ENCODE measurements at places on chromosomes 5 and 9.

- DNase-seq, result peak; percentile 45
Measured at GRCh38 chr5:79151942-79152671, 40.5 kb downstream of the BHMT start.

GRCh38 chr5:118952992-118953651, 35.2 kb downstream of the DTWD2 start:
- no peak for DNase-seq

GRCh38 chr9:70510157-70510770, 95.8 kb upstream of the KLF9 start:
- no peak for DNase-seq

GRCh38 chr5:150622157-150622556, 18.3 kb upstream of the SYNPO start:
- no peak for DNase-seq

- peak; percentile 81 for DNase-seq
Measured at GRCh38 chr5:67983251-67984110, 232.1 kb upstream of the PIK3R1 start.

DNA sequence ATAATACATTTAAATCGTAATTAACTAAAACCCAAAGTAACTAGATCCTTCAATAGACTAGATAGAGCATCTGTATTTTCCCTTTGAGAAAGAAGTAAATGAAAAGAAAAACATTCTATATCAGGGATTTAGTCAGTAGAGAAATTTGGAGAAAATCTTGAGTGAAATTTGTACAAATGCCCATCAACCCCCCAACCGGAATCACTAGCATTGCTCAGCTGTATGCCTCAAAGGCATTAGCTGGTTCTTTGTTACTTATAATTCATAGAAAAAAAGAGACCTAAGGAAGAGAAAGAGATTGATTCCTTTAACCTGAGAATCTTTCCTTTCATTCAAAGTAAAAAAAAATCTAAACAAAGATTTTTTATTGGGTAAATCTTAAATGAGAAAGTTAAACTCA, 659 bp downstream of the OMD start:
- no peak for DNase-seq

DNA sequence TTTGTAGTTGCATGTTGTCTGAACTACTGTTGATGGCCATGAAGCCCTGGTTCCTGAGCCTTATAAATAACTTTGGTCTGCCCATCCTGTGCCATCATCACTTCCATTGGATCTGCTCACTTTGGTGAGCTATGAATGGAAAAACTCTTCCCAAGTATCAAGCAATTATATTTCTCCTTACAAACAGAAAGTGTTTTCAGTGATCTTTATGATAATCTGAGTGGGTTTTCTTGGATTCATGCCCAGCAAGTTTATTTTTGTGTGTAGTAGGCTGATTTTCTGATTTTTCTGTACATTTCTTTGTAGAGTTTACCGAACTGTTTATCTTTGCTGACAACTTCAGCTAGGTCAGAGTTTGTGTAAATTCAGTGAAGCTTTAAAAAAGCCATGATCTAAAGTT, 31.0 kb downstream of the CAMK4 start:
- DNase-seq, result no peak

DNA sequence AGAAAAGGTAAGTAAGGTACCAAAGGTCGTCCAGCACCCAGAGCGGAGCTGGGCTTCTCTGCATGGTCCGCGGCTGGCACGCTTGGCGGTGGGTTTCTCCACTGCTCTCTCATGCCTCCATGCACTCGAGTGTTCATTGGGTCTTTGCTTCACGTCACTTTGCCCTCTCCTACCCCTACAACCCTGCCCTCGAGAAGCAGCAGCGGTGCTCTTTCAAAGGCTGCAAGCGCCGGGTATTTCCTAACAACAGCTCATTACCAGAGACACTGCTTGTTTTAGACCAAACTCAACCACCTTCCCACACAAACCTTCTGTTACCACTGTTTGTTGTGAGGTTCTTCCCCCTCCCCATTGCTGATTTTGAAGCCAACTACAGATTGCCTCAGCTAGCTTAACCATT, 21.5 kb upstream of the ZBTB34 start:
- no peak for DNase-seq

DNA sequence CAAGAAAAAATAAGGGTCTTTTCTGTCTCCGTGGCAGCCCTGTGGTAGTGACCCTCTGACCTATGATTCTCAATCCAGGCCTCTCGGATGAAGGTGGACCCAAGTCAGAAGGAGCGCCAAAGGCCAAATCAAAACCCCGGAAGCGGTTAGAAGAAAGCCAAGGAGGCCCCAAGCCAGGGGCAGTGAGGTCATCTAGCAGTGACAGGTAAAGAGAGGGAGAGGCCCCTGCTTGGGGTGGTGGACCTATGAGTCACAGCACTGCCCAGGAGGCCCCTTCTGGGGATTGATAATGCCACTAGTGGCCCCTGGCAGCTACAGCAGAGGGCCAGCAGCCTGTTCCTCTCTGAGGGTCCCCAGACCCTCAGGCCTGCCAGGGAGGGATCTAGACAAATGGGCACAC, 6.4 kb upstream of the SLC2A8 start:
- no peak for DNase-seq

- DNase-seq, result no peak
Measured at GRCh38 chr9:135505406-135506187, 5.1 kb downstream of the MRPS2 start.

DNA sequence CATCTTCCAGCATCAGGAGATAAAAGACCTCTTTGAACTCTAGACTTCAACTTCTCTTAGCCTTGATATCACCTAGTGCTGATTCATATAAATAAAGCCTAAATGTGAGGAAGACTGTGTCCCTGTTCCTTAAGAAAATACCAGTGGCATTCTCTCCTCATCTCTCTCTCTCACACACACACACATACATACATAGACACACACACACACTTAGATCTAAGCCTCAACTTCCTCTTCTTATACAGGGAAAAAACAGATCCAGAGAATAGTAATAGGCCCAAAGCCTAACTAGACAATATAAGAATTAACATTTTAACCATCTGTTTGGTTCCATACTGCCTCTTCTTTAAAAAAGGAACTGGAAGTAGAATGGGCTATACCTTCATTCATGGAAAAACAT, 195.3 kb upstream of the NR4A3 start:
- no peak for DNase-seq

Measured in fibroblast of upper back skin (primary cell).